Stimulated activated CD4-positive, alpha-beta T cell treated with anti-CD3 and anti-CD28 coated beads, Interleukin-1b, Interleukin-23, amount 100 ng/mL, for 1 hour (primary cell): ENCODE measurements at places on chromosomes 5 and 9.

- no peak for DNase-seq
Measured at GRCh38 chr9:7338586-7339281, 460.8 kb downstream of the DMAC1 start.

- peak; percentile 8 for DNase-seq
Measured at GRCh38 chr5:73625944-73626811, at the start of gene ARHGEF28. TSS of gene ARHGEF28 (plus strand) at chr5:73626196. CDS start at chr5:73684852, 58,656 bp downstream.

DNA sequence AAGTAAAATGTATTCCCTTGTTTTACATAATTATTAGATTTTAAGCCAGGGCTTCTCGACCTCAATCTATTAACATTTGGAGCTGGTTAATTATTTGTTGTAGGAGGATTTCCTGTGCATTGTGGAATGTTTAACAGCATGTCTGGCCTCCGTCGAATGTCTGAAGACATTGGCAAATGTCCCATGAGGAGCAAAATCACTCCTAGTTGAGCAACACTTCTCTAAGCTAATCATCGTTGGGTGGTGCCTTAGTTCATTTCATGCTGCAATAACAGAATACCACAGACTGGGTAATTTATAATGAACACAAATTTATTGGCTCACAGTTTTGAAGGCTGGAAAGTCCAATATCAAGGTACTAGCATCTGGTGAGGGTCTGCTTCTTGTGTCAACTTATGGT lies 13.4 kb upstream of the VPS13A start:
- DNase-seq, result no peak

DNA sequence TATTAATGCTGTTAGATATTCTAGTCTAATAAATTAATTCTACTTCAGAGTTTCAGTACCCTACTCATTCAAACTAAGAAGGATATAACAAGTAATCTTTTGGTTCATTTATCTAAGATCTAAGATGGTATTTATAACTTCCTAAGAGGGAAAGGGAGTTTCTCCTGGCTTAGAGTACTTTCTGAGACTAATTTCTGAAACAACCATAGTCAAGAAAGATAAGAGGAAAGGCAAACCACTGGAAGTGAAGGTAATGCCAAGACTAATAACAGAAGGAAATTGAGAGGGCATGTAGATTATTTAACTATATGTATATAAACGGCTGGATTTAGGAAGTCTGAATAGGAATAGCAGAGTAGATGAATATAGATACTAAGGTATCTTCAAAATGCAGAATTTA lies 112.4 kb upstream of the ACOT12 start:
- no peak for DNase-seq

- no peak for DNase-seq
Measured at GRCh38 chr9:120892748-120893610, 16.0 kb upstream of the PHF19 start.

- DNase-seq, result no peak
Measured at GRCh38 chr5:134958755-134959154, 9.0 kb upstream of the CATSPER3 start.

DNA sequence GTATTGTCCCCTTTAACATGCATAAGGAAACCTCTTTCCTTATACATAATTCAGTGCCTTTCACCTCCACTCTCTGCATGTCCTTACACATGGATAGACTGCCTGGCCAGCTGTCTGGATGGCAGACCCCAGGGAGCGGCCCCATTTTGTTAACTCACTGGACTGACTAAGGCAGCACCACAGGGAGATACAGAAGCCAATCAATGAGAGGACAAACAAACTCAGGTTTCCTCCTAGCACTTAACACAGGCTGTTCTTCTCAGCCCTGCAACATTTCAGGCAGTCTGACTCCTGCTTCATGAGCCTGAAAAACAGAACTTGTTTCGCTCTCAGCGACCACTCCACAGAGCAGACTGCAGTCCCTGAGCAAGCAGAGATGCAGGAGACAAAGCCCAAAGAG lies 135.4 kb upstream of the RASEF start:
- no peak for DNase-seq

DNA sequence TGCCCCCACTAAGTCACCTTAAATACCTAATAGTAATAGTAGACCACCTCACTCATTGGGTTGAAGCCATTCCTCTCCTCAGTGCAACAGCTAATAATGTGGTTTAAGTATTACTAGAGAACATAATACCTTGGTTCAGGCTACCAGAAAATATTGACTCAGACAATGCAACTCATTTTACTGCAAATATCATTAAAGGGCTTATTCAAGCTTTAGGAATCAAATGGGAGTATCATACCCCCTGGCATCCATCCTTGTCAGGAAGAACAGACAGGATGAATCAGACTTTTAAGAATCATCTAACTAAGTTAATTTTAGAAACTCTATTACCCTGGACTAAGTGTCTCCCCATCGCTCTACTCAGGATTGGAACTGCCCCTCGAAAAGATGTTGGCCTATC lies 6.8 kb upstream of the RNF180 start:
- no peak for DNase-seq

DNA sequence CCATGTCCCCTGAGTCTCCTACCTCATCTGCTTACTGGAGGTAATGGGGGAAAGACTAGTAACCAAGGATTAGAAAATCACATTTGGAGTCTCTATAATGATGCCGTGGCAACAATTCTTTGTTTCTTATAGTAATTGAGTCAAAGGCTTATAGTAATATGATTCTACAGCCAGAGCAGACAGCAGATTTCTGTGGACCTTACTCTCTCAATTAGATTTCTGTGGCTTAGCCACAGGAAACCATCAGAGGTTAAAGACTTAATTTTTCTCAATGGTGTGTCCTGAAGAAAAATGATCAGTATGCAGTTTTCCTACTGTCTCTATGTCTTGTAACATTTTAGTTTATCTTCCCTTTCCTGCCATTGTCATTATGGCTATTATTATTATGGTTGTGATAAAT lies 59.3 kb upstream of the CD180 start:
- DNase-seq, result no peak

DNA sequence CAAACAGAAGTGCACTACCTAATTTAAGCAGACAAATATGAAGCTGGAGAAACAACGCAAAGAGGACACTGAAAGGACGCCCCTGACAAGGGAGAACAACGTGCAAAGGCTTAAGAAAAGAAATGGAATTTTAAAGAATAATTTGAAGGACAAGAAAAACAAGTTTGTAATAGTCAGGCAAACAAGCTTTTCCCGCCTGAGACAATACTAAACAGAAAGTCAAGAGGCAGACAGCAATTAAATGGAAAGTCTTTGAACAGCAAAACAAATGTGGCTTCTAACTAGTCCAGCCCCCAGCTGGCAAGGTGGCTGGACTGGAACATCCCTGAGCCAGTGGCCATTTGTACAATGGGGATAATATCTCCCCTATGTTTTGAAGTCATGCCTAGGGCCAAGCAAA lies 63.3 kb downstream of the SIL1 start:
- no peak for DNase-seq

- DNase-seq, result no peak
Measured at GRCh38 chr9:131709771-131710431, 30.0 kb downstream of the RAPGEF1 start.

DNA sequence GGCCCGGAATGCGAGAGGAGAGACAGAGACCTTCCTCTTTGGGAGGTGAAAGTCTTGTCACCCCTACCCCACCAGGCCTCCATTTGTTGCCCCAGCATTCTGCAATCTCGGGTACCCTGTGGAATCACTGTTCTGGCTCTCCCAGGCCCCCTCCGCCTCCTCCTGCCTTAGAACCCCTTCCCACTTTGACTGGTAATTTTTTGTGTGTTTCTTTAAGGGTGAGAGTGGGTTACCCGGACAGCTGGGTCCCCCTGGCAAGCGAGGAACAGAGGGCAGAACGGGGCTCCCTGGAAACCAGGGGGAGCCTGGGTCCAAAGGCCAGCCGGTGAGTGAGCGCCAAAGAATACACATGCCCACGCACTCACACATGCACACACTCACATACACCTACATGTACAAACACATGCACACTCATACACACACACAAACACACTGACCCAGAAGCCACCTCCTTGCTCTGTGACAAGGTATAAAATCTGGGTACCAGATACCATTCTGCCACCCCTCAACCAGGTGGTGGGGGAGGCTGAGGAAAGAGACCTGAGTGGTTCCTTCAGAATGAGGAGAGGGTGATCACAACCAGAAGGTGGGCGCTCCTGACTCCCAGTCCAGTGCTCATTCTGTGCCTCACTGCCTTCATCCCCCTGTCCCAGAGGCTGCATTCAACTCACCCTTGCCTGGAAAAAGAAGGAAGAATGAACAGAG lies 30.9 kb upstream of the ORM1 start:
- no peak for DNase-seq

DNA sequence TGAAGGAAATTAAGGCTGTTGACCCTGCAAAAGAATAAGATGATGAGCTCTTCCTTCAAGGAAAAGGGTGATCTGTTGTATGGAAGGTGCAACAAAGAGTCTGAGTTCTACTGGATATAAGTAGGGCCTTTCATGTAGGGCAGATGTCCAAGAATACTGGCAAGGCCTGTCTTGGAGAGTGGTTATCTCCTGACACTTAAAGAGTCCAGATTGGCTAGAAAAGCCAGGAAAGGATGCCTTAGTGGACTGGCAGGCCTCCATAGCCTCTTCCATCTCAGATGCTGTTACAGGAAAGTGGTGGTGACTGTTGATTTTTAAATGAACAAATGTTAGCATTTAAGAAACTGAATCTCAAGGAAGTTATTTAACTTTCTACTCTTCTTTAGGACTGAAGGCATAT lies 396.2 kb downstream of the RAB3C start:
- DNase-seq, result no peak

DNA sequence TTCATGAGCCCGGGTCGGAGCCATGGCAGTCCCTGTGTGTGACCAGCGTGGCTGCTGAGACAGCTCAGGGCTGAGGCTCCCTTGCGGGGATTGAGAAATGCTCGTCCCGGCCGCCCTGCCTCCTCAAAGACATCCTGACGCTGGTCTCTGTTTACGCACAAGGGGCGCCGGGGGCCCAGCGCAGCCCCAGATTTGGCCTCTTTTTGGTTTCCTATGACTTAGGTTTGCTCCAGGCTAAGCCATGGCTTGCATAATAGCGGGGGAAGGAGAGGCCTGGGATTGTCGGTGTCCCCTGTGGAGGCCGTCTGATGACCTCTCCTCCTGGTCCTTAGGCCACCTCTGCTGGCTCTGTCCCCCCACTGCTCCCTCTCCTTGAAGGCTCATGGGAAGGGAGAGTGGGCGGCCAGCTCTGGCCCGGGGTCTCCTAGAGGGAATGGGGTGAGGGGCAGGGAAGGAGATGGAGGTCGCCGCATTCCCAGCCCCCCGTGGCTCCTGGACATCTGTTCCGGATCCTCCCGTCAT lies 3.5 kb downstream of the LAMC3 start:
- no peak for DNase-seq

DNA sequence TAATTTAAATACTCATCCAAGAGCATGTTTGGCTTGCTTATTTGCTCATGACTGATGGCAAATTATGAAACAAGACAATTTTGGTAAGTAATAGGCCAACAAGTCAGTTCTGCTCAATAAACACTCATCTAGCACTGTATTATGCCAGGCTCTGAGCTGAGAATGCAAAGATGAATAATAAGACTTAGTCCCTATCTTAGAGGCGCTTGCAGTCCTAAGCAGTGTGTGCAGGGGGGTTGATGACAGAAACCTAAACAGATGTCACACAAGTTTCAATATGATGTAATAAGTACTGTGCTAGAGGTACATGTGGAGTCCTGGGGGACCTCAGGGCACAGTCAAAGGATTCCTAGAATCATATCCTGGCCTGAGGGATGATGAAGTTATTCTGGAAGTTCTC lies 287.6 kb upstream of the ADRA1B start:
- DNase-seq, result no peak

- no peak for DNase-seq
Measured at GRCh38 chr5:78009937-78010527, 233.9 kb upstream of the TBCA start.

GRCh38 chr5:138536665-138537315 lies 6.2 kb downstream of the ETF1 start:
- DNase-seq, result no peak

DNA sequence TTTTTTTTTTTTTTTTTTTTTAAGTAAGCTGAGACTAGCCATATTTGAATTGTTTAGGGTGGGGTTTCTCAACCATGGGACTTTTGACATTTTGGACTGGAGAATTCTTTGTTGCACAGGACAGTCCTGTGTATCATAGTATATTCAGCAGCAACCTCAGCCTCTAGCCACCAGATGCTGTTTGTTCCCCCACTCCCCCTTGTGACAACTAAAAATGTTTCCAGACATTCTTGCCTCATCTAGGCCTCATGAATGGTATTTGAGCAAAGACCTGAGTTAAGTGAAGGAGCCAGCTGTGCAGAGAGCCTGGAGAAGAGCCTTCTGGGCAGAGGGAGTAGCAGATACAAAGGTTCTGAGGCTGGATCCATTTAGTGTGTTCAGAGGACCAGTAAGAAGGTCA lies 155.9 kb downstream of the SGCD start:
- DNase-seq, result no peak

- DNase-seq, result no peak
Measured at GRCh38 chr5:136132087-136132486, 558 bp upstream of the SMAD5 start.

DNA sequence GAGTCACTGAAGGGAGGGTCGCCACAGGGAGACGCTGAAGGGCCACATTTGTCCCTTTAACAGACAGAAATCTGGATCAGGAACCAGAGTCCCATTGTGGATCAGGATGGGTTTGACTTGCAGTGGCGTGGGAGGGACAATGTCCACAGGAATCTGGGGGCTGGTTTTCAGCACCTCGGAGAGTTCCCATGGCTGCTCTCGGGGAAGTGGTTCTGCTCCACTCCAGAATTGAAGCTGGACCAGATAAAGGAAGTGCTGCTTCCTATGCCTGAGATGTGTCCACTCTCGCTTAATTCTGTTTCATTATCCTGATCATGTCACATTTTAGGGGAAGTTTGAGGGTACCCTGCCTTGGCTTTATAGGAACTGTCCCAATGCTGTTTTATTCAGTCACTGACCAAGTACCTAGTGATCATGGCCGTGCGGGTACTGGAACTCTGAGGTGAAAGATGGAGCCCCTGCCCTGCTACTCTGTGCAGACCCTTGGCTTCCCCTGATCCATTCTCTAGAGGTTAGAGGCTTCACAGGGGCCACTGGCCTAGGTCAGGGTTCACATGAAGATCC lies 28.7 kb downstream of the ENHO start:
- DNase-seq, result no peak

GRCh38 chr9:109017061-109017460 lies 3.8 kb upstream of the CTNNAL1 start:
- no peak for DNase-seq

GRCh38 chr5:129477532-129477931 lies 17.4 kb downstream of the ADAMTS19 start:
- no peak for DNase-seq

- no peak for DNase-seq
Measured at GRCh38 chr5:174409070-174409469, 315.3 kb upstream of the MSX2 start.
